ENCODE measurements at places on chromosomes 2 and 18.

DNA sequence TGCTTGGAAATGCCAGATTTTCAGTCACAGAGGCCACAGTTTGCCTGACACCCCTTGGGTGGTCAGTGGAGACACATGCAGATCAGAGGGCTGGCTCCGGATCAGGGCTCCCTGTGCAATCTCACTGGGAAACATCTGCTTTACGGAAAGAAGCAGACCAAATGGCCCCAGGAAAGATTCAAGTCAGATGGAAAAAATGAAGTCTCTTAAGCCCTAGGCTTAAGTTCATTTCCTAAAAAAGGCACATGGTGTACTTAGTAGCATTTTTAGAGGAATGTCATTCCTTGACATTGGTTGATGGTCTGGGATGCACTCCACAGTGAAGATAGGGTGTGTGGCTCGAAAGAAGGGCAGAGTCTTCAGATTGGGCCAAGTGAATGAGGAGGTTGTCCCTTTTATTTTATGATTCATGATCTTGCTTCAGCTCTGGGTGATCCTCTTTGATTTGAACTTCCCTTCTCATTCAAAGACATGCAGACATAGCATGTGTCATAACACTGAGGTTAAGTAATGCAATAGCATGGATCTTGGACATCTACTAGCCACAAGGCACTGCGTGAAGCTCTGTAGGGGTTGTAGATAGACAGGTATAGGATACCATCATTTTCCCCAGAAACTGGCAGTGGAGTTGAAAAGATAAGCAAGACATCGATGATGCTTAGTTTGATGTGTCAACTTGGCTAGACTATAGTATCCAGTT lies 56.5 kb downstream of the KCNE4 start:
- no peak for DNase-seq

DNA sequence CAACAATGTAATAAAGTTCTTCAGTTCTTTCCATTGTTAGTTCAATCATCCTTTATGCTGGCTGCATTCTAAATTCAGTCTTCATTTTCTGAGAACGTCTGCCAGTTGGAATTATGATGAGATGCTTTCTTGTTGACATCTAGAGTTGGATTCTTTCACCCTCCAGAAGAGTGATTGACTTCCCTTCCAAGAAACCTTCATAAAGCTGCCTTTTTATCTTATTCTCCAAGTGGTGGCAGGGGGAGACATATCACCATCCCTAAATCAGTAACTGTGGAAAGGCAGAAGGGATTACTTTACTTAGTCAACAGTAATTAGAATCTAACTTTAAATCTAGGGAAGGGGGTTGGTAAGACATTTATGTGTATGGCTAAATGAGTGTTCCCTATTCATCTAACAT lies 86.8 kb upstream of the GULP1 start:
- DNase-seq: no peak

GRCh38 chr2:164514491-164514890 lies 106.8 kb downstream of the GRB14 start:
- no peak for DNase-seq

- DNase-seq: no peak
Measured at GRCh38 chr2:98310010-98310409, 36.2 kb upstream of the CNGA3 start.

GRCh38 chr2:58047373-58047935 lies 848 bp downstream of the VRK2 start:
- DNase-seq: no peak

GRCh38 chr2:207219676-207220501 lies 54.1 kb upstream of the KLF7 start:
- DNase-seq: no peak

GRCh38 chr2:204722207-204722606 lies 176.9 kb downstream of the PARD3B start:
- no peak for DNase-seq

DNA sequence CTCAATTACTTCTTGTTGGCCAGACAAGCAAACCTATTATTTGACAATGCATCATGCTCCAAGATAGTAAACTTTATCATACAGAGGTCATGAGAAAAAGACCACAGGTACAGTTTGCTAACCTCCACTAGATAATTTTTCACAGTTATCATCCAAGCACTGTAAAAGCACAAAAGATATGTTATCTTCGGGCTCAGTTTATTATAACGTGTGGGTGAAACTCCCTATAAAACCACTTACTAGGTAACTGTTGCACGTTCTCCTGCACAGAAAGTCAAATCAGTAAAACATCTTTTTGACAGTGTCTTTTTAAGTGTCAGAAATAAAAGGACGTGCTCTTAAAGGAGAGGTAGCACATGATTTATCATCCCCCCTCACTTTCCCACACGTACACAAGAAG lies 94.7 kb upstream of the BCL11A start:
- no peak for DNase-seq

DNA sequence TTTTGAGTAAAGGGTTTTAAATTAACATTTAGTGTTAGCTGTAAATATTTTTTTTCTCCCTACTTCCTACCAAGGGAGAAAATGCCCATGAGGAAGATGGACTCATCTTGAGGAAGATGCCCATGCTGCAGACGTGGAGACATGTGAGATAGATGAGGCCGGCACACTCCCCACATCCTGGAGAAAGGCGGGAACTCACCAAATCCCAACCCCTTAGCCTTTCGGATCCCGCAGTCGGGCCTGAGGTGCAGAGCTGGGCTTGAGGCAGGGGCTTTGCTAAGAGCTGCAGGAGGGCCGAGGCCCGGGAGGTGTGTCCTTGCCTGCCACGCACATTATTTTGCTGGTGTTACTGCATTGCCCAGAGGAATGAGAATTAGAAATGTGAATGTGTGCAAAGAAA lies 137.9 kb downstream of the NAPG start:
- no peak for DNase-seq

DNA sequence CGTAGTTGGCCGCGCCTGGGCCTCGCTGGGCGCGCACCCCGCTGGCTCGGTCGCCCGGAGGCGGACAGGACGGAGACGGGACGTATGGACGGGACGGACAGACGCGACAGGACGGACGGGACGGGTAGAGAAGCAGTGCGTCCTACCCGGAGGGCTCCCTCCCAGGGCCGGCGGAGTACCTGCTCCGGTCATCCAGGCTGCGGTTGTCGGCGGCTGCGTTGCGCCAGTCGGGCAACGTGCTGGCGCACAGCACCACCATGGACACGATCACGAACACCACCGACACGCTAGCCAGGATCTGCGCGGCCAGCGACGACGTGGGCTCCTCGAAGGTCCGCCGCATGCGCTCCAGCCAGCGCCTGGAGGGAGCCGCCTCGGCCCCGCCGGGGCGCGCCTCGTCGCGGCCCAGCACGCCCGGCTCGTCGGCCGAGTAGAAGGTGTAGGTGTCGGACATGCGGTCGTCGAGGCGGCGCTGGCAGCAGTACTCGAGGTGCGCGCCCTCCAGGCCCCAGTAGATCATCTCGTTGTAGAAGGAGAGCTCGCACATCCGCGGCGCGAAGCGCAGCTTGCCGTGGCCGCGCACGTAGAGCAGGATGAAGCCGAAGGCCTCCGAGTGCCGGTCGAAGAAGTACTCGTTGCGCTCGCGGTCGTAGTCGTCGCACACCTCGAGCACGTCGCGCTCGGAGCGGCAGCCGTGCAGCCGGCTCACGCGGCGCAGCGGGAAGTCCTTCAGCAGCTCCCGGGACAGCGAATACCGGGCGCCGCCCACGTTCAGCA lies 903 bp downstream of the KCNG3 start:
- peak; percentile 70 for DNase-seq

- no peak for DNase-seq
Measured at GRCh38 chr18:44840058-44840790, 159.5 kb downstream of the SETBP1 start.

DNA sequence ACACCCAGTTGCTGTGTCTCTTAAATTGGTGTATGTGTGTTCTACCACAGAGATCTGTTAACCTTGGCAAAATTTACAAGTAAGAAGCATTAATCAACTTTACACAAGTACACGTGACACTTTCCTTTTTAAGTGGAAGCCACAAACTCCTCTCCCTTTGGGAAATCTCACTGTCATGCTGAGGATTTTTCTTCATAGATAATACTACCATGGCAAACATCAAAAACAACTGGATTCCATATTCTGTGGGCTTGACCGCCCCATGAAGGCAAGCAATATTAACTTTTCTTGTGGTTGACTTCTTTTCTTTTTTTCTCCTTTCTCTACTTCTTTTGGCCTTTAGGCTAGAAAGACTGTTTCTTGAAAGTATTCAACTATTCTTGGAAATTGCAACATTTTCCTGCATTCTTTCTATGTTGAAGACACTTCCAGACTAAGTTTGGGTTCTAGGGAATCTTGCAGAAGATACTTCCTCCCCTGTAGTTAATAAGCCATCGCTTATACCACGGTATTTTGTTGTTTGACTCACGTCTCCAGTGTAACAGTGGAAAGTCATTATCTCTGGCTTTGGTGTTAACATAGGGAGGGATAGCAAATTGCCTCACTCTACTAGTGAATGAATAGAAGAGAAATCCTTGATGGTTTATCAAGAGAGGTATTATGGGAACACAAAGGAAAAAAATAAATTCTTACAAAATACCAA lies 79.5 kb downstream of the SLC8A1 start:
- no peak for DNase-seq

GRCh38 chr2:238380785-238381184 lies 45.9 kb upstream of the ASB1 start:
- no peak for DNase-seq

DNA sequence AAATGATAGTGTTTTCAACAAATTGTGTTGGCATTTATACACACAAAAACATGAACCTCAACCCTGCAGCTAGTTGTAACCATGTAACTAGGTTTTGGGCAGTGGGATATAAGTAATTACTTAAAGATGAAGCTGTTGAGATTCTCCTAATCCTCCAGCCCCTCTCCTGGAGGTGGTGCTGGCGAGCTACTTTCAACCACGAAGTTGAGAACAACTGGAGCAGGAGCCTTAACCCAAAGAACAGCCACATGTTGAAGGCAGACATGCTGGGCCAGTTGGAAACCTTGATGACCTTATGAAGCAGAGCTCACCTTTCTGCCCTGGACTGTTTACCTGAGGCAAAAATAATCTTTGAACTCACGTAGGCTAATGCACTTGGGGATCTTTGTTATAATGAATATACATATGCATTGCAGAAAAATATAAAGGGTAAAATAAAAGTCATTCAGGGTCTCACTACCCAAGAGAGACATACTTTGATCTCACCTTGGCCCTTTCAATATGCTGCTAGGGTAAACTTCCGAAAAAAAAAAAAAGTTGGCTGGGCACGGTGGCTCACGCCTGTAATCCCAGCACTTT lies 89.6 kb upstream of the NPAS2 start:
- peak; percentile 36 for DNase-seq

DNA sequence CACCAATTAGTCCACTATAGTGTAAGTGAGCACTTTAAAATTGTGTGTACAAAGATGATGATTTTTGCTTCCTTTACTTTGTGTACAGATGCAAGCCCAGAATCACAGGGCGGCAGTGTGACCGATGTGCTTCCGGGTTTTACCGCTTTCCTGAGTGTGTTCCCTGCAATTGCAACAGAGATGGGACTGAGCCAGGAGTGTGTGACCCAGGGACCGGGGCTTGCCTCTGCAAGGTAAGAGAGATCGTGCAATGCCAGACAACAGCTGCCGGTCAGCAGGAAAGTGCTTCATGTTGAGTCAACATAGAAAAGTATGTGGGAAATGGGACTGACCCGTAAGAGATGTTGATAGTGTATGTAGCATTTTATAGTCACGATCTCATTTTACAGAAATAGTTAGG lies 156.8 kb upstream of the TTC39C start:
- DNase-seq: no peak

- no peak for DNase-seq
Measured at GRCh38 chr2:211877061-211877460, 661.5 kb downstream of the ERBB4 start.

GRCh38 chr2:45028276-45028675 lies 19.0 kb upstream of the SIX2 start:
- DNase-seq: no peak

GRCh38 chr2:238998801-238999200 lies 150.9 kb downstream of the TWIST2 start:
- no peak for DNase-seq

GRCh38 chr18:24397131-24397693 lies 412 bp downstream of the OSBPL1A start:
- DNase-seq: peak; percentile 80

DNA sequence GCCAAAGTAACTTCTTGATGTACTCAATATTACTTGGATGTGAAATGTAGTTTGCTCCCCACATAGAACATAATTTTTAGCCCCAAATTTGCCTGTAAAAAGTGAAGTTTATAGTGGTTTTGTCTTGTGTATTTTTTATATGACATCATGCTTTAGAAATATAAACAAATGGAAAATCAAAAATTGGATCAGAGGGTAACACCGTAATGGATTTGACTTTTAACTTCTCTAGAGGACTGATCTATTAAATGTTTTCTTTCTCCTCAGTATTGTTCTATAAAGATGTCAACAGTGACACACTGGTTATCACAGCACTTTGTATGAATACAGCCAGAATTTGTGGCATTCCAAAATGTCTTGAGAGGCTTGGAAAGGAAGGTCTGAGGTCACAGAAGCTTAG lies 45.6 kb upstream of the RASGRP3 start:
- no peak for DNase-seq

DNA sequence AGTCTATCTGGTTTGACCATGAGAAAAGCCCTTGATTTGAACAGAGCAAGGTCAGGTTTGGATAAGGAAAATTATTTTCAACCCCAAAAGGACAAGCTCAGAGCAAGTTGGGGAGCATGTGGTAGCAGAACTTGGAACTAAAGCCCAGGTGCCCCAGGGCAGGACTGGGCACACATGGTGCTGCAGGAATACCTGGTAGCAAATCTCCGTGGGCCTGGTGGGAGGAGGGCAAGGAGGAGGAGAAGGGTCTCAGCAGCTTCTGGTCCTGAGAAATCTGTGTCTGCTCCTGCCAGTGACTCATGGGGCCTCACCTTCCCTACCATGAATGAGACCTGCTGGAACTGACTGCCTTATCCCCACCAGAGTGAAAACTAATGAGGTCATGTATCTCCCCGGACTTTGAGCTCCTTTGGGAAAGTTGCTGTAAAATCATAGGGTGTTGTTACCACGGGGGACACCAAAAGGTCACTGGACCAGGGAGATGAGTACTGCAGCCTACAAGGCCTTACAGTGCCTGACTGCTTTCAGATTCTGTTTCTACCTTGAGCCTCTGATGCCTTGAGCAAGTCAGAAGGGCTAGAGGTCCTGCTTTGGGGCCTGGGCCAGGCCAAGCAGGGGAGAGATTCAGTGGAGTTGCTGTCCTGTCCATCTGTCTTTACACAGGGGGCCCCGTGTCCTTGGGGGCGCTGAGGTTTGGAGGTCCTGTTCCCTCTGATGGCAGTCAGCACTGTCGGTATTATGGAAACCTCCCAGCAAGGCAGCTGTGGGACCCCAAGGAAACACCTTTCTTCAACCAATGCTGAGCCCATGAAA lies 304.0 kb downstream of the MYCN start:
- no peak for DNase-seq

DNA sequence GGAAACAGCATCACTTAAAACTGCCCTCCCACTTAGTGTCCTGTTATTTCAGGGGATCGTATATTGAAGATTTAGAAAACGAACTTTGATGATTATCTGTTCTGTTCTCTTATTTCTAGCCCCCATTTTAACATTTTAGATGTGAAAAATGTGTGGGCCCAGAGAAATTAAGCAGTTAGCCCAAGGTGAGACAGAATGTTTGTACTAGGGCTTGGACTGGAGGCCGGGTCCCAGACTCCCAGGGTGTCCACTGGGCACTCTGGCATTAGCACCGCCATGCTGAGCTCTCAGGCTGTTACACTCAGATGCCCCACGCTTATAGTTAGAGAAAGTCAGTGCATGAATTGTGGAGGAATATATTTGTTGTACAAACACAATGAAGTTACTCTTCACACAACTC lies 5.5 kb upstream of the RAX start:
- DNase-seq: no peak
